ENCODE measurements at places on chromosomes 12 and 14.

DNA sequence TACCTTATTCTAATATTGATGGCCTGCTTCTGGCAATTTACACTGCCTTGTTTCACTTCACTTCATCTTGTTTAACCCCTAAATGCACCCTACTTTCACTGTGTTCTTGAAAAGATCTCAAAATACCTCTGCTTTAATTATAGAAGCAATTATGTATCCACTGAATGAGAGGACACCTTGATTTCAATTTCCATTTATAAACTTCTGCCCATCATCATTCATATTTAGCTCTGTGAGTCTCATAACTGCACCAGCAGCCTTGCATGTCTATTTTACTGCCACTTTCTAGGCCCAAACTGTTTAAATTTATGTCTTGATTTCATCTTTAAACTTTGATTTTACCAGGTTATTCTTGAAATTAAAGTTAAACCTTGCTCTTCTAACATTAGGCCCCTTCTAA lies 7.1 kb upstream of the DNAAF2 start:
- DNase-seq = no peak

DNA sequence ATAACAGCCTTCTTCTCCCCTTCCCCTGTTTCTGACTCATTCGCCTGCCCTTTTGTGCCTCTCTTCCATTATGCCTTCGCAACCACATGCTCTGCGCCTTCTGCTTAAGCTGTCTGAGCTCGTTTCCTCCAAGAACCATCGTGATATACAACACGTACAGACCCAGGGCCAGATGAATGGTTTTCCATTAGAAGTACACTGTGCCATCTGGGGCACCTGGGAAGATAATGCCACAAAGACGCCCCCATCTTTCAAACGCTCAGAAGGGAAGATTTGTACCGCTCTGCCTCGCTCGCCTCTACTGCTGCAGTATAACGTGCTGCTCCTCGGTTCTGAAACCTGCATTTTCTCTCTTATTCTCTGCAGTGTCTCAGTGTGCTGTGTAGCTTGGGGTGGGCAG lies 470.9 kb upstream of the STXBP6 start:
- no peak for DNase-seq

GRCh38 chr12:19884021-19884492 lies 444.8 kb downstream of the AEBP2 start:
- DNase-seq = no peak

GRCh38 chr12:32440120-32440865 lies 40.9 kb downstream of the FGD4 start:
- no peak for DNase-seq

- no peak for DNase-seq
These were observed 213.9 kb downstream of the RAD51B start for GRCh38 chr14:68033336-68033932.

DNA sequence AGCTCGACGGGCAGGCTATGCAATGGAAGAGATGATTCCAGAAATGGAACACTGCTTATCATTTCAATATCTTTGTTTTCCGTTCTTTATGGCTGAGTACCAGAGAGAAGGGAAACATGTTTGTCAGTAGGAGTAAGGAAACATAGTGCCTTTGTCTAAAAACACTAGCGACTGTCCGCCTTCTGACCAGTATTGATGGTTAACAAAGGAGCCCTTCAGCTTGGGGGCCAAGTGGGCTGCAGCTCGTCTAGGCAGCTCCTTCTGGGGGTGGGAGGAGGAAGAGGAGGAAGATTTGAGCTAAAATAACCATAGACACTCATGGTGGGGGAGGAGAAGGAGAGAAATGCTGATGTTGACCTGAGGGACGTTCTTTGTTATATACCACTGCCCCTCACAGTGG lies 15.0 kb downstream of the COQ5 start:
- no peak for DNase-seq

GRCh38 chr14:21668377-21668776 lies 5.2 kb downstream of the OR4E1 start:
- DNase-seq = no peak

- no peak for DNase-seq
These were observed 229.1 kb upstream of the RTL1 start for GRCh38 chr14:101132588-101132987.

Data from vagina (tissue), 2 donors.